ENCODE measurements at places on chromosomes 5 and 9.

DNA sequence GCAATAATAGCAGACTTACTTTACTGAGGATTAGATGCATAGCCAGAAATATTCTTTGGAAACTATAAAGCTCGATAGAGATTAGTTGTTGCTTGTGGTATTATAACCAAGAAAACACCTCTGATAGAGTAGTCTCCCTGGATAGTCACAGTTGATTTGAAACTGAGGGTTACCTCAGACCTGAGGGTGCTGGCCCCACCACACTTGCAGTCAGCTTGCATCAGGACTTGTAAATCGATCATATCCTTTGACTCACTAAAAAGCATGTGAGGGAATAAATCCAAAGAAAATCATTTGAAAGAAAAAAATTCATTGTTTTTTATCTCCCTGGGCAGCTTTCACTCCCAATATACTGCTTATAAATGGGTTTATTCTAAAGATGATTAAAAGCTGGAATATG, 39.4 kb downstream of the GALNT12 start:
- DNase-seq = no peak

- no peak for DNase-seq
These were observed 56.8 kb downstream of the NIPAL4 start for GRCh38 chr5:157516626-157517325.

GRCh38 chr9:11312966-11313365, 700.2 kb upstream of the PTPRD start:
- DNase-seq = no peak

GRCh38 chr5:25301836-25302235, 657.1 kb upstream of the CDH10 start:
- DNase-seq = no peak

GRCh38 chr5:664343-664993, 28.7 kb downstream of the TPPP start:
- no peak for DNase-seq

GRCh38 chr5:3190930-3191329, 404.7 kb upstream of the IRX1 start:
- DNase-seq = no peak

DNA sequence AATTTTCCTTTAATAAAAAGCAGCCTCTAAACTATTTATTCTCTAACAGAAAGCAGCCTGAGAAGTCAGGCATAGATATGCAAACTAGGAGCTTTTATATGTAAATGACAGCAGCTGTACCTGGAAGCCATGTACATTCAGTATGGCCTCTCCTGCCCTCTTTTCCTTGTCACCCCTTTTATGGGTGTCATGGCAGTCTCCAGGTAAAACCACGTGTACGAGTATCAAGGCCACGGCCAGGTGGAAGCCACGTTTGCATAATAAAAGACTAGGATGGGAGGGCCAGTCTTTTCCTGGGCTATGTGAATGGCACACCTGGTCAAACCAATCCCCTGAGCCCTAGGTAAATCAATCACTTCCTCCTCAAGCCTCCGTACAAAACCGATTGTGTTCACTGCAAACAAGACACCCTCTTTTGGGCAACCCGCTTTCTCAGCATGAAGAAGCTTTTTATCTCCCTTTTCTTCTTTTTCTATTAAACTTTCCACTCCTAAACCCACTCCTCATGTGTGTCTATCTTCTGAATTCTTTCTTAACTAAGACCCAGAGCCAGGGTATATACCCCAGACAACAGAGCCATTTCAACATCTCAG, 419.5 kb upstream of the CTNND2 start:
- no peak for DNase-seq
